ENCODE measurements at places on chromosomes 12 and 14.

GRCh38 chr12:74620921-74621320 lies 83.3 kb downstream of the ATXN7L3B start:
- DNase-seq: no peak

DNA sequence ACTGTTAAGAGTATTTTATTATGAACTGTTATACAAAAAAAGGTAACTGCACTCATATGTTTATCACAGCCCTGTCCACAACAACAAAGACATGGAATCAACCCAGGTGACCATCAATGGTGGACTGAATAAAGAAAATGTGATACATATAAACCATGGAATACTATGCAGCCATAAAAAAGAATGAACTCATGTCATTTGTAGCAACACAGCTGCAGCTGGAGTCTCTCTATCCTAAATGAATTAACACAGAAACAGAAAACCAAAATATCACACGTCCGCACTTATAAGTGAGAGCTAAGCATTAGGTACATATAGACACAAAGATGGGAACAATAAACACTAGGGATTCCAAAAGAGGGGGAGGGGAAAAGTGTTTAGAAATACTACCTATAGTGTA lies 95.8 kb downstream of the BCAT1 start:
- no peak for DNase-seq

GRCh38 chr12:54394281-54394719 lies 9.8 kb upstream of the ZNF385A start:
- DNase-seq: no peak

DNA sequence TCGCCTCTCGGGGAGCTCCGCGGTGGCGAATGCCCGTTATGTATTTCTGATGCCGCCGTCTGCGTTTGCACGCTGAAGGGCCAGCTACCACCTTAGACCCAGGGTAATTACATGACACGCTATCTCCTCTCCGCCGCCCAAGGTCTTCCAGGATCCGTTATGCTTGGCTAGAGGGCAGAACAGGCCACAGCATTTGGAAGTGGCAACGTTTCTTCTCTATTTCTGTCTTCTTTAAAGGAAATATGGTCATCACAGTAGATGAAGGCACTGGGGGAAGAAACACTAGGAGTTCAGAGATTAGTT lies 861 bp upstream of the MDGA2 start:
- DNase-seq: no peak

DNA sequence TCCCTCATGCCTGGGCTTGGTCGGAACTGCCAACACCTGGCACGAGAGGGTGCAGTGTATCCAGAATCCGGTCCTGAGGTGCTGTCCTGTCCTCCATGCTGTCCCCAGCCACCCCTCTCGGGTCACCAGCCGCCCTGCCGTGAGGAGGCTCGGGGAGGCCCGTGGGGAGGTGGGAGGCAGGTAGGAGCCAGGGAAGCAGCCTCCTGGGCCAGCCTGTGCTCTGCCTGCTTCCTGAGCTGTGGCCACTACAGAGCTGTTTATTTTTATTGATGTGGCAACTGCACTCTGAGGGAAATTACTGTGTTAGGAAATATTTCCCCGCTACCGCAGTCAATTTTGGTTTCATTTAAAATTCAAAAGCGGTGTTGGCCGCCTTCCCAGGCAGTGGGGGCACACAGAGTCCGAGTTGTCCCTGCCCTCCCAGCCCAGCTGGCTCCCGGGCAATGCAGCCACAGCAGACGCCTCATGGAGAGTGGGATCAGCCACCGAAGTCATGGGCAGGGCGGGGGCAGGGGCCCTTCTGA lies 18.3 kb downstream of the NOC4L start:
- DNase-seq: no peak

DNA sequence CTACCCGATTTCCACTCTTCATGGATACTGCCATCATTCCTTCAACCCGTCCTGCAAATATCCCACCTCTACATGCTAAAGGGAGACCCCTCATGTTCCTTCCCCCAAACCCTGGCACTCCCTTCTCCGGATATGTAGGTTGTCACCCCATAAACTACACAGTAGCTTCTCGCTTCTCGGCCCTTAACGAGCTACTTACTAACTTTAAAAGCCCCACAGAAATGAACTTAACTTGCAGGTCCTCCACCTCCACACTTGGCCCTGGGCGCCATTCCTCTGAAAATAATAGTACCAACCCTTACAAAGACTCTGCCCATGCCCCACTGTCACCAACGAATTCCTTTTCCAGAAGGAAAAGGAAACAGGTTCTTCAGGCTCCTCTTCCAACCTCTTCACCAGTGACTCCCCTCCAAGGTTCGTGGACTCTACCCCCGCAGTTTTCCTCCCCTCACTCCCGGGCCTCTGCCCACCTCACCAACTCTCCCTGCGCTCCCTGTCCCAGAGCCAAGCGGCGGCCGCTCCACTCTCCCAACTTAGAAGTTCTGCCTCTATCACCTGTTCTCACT lies 1.2 kb downstream of the SPPL3 start:
- no peak for DNase-seq
